Stimulated activated CD4-positive, alpha-beta T cell treated with anti-CD3 and anti-CD28 coated beads, TNF-alpha, amount 100 ng/mL, for 24 hours (primary cell): ENCODE measurements at places on chromosomes 3 and 15.

- no peak for DNase-seq
Observed at GRCh38 chr3:8658306-8659212, 14.0 kb upstream of the SSUH2 start.

DNA sequence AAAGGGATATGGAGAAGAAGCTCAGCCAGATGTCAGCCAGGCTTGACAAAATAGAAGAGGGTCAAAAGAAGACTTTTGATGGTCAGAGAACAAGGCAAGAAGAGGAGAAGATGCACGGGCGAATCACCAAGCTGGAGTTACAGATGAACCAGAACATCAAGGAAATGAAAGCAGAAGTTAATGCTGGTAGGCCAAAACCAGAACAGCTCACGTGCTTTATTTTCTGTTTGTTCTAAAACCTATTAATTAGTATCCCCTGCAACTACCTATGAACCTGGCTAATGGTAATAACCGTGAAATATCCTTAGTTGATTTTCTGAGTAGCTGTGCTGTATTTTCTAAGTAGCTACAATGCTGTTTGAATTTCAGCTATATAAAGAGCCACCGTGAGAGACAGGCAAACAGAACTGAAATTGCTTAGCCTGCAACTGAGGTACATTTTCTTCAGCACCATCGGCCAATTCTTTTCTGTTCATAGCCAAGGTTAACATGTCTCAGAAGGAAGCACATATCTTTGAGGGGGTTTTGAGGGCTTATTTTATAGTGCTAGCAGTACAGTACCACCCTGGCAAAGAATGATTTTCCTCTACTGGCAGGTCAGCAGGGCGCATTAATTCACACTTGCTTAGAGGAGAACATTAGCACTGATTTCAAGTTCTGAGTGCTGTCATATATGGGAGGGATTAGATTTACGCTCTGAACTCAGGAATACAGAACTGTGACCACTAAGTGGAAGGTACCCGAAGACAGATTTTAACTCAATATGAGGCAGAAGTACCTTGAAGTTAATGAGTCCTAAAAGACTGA is 78.9 kb downstream of the FAM81A start:
- DNase-seq, result no peak

GRCh38 chr15:101560722-101561583 is 71.4 kb upstream of the PCSK6 start:
- no peak for DNase-seq

DNA sequence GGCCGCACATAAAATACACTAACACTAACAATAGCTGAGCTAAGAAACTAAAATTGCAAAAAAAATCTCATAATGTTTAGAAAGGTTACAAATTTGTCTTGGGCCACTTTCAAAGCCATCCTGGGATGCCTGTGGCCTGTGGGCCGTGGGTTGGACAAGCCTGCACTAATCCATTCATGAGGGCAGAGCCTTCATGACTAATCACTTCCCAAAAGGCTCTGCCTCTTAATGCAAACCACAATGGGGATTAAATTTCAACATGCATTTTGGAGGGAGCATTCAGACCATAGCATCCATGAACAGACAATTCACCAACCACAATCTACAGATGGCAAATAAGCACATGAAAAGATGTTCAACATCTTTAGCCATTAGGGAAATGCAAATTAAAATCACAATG is 128.2 kb downstream of the SUCLG2 start:
- DNase-seq, result no peak

GRCh38 chr15:89814112-89814742 is 425 bp downstream of the ANPEP start:
- no peak for DNase-seq

DNA sequence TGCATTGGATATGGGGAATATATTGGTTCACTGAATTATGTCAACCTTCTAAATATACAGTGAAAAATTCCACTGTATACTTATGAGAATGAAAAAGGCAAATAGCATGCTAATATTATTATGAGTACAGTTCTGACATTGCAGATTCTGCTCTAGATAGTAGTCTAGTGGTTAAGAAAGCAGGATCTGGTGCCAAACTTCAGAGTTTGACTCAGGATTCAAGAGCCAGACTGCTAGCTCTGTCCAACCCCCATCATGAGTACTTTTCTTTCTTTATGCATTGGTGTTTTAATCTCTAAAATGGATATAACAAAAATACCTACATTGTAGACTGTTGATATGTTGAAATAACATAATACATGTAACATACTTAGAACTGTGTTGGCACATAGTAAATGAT is 57.3 kb upstream of the PLSCR4 start:
- DNase-seq, result no peak

- DNase-seq, result no peak
Observed at GRCh38 chr3:25572336-25572735, 92.4 kb downstream of the TOP2B start.

DNA sequence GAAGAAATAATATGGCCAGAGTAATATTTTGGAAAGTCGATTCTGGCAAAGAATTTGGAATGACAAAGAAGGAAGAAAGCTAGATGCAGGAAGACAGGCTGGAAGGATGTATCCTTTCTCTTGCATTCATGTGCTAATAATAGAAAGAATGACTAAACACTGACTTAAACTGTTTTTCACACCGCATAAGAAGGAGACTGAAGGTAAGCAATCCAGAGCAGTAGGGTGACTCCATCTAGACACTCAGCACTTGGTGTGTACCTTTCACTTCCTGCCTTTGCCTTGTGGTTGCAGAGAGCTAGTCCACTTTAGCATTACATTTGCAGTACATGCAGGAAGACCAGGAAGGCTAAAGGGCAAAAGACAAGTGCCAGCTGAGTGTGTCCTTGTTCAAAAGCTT is 234.6 kb downstream of the RBMS3 start:
- DNase-seq, result no peak

- DNase-seq, result no peak
Observed at GRCh38 chr3:187765342-187765741, 20.1 kb upstream of the BCL6 start.

DNA sequence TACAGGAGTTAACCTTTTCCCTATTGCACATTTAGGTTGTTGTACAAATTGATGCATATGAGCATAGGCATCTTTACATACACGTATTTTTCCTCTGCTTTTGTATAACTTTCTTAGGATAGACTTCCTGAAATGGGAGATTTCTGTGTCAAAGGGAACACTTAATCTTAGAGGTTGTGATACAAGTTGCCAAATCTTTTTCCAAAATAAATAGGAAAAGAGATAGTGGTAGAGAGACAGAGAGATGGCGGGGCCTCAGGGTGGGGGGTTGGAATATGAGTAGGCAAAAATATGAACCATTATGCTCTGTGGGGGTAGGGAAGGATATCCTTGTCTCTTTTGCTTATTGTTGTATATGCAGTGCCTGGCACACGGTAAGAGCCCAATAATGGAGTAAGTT is 70.7 kb upstream of the UBE2E1 start:
- no peak for DNase-seq

DNA sequence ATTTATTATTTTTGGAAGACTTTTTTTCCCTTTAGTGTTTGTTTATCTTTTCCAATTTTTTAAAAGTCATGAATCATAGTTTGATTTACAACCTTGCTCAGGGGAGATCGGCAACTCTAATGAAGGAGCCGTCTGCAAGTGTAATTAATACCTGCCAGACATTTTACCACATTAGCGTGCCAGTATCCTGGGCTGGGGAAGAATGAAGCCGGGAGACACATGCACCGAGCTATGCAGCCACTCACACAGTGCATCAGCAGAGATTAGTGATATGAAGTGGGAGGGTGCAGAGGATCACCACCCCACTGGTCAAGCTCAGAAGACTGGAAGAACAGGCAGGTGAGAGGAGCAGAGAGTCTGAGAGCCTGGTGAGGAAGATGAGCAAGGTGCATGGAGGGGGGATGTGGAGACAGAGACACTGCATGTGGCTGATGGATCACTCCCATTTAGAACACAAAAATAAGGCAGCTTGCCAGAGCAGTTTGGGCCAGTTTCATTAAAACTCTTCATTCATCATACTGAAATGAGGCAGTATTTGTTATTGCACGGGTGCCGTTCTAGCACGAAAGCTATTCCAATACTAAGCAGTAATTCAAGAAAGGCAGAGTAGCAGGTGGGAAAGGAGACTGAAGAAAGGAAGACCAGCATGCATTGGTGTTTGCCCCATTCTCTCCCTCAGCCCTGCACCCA is 821.6 kb downstream of the TUSC7 start:
- no peak for DNase-seq

GRCh38 chr3:170914690-170915089 is 6.3 kb upstream of the EIF5A2 start:
- DNase-seq, result no peak

- DNase-seq, result no peak
Observed at GRCh38 chr3:59268170-59268569, 218.3 kb upstream of the CFAP20DC start.

- DNase-seq, result no peak
Observed at GRCh38 chr3:37646865-37647264, 214.8 kb upstream of the CTDSPL start.

DNA sequence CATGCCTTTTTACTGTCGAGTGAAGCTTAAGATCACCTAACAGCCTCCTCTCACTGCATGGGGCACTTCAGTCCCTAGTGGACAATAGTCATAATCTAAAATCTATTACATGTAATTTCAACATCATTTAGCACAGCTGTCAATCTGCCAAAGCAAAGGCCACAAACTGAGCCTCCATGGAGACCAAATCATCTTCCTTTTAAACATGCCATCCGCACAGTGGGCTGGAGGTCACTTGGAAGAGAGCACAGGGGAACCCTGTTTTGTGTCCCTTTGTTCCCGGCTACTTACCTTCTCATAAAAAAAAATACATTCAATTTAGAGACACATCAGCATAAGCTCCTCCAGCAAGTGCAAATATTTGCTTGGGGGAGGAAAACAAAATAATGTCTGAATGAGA is 167.3 kb downstream of the SQOR start:
- DNase-seq, result no peak

GRCh38 chr15:66477011-66477410 is 20.6 kb downstream of the SNAPC5 start:
- no peak for DNase-seq

DNA sequence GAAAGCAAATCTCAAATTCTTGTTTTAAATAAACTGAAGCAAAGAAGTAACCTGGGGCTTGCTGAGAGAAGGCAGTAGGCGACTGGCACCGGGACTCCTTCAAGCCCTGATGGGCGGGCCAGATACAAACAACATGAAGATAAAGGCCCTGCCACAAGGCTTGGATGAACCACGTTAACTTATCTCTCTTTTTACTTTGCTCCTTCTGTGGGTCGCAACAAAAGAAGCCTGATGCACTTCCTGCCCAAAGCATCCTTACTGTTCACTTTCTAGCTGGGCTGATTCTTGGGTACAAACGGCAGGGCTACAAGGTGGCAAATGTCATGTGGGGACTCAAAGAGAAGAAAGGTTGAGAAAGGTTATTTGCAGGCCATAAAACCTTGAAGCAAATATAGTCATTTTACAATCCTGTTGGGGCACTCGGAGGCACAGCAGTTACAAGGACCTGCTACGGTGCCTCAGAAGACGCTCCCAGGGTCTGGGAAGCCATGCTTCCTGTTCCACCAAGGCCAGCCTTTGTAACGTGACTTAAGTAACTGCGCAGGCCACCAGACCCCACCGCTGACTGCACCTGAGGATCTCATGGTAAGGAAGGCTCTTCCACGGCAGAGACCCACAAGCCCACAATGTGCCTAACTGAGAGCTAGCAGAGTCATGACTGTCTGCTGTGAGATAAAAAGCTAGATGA is 71.1 kb downstream of the CHSY1 start:
- no peak for DNase-seq

DNA sequence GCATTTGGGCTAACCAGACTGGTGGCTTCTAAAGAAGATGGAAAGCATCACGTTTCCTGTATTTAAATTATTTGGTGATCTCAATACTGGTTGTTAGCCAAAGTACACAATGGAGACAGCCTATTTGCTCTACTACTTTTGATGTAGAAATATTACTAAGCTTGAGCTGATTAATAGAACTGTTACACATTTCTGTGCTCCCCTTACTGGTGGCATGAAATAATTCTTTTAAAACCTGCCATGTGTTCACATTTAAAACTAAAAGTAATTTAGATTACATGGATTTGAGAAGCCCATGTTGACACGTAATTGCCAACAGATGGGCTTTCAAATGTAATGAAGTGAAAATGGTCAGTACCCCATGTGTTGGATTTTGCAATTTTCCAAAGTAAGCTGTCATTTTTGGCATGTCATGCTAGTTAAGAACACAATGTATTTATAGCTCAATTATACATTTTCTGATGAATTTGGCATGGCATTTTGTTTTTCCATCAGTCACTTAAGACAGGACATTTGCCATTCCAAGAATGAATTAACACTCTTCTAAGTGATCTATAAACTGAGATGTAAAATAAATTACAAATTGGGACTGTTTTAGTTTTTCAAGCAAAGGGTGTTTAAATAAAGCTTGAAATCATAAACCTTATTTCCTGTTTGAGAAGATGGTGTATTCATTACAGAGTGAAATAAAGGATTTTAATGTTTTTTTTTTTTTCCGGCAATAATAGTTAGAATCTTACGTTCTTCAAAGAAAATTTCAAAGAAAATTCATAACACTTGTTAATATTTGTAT is 10.8 kb upstream of the RARRES1 start:
- no peak for DNase-seq

- no peak for DNase-seq
Observed at GRCh38 chr15:71366926-71367325, 251.7 kb downstream of the THSD4 start.

GRCh38 chr3:195003006-195003892 is 267.7 kb downstream of the XXYLT1 start:
- DNase-seq, result no peak

- DNase-seq, result no peak
Observed at GRCh38 chr3:39405687-39406367, 693 bp upstream of the RPSA start.

DNA sequence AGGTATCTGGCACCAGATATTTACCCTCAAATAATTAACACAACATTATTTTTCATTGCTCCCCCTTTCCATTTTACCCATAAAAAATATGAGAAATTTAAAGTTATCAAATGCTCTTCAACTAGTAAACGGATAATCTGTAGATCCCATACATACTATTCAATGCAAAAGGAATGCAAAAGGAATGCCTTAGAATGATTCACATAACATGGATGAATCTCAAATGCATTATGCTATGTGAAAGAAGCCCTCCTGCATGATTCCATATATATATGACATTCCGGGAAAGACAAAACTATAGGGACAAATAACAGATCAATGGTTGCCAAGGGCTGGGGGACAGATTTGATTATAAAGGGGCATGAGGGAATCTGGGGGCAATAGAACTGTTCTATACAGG is 195.7 kb downstream of the STT3B start:
- DNase-seq, result no peak

DNA sequence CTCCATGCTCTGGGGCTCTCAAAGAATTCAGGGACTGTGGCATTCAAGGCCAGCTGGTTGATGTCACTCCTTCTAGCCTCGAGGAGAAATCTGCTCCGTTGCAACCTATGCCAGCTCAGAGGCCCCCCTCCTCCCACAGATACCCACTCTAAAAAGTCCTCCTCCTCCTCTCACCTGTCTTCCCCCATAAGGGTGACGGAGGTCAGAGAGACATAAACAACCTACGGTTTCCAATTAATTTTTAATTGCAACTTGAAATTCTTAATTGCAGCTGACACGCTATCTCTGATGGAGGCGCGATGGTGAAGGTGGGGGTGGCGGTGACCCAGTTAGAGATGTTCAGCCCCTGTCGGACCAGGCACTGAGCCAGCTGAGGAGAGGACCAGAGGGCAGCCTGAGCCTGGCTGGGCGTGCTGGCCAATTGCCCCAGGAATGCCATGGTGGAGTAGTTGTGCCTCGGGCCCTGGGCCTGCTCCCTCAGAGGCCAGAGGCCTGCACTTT is 43.2 kb upstream of the INSYN1 start:
- DNase-seq, result no peak
